ENCODE measurements at places on chromosomes 11 and 22.

DNA sequence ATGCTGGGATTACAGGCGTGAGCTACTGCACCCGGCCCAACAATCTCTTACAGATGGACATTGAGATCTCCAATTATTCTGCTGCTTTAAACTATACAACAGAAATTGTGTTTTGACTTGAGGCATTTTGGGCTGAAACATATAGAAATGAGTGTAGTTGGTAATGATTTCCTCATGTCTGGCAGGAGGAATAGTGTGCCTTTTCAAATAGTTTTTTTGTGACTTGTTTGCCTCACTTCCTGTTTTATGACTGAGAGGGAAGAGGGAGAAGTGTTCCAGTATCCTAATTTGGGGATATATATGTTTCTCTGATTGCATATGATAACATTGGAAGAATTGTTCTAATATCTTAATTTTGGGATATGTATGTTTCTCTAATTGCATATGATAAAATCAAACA, 40.2 kb downstream of the EP300 start:
- no peak for DNase-seq

- no peak for DNase-seq
These were observed 16.2 kb downstream of the C11orf24 start for GRCh38 chr11:68255526-68255925.

DNA sequence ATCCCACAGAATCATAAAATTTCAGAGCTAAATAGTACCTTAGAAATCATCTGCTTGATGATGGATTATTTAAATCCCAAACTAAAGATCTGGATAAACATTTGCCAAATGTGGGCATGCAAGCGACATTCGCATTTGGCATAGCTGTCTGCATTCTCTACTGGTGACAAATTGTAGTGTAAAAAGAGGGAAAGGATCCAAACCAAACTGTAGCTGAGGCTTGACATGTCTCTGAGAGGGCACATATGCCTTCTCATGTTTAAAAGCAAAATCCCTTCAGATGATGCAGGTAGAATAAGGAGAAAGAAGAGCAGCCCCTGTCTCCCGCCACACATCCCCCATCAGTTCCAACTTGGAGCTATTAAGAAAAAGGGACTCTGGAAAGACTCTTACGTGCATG, 257.5 kb upstream of the MTNR1B start:
- no peak for DNase-seq

DNA sequence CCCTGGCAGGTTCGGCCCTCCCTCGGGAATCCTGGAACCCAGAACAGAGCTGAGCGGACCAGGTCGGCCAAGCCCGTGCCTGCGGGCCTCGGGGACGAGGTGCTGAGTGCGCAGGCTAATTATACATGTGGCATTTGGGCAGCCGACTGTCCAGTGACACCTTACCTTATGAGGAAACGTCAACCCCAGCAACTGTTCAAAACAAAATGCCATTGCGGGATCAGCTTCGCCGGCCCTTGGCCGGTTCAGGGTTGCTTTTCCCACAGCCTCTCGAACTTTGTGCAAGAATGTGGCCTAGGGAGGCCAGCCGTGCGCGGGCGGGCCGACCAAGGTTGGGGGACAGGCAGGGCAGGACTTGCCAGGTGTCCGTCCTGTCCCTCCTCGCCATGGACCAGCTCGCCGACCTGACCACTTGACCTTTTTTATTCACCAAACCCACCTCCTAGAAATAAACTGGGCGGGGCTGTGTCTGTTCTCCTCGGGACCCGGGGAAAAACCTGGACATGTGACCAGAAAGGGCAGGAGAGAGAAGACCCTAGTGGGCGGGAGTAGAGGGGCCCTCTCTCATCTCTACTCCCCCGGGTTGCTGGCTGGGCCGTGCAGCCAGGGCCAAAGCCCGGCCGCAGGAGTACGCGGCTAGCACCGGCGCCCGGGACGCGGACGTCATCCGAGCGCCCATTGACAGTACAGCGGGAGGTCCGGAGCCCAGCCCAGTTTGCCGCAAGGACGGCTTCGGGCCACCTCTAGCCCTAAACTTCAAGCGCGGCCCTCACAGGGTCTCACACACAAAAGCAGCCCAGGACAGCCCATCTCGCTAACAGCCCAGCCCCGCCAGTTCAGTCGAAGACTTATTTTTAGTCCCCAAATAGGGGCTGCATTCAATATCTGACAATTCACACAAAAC, 134.3 kb upstream of the C11orf58 start:
- no peak for DNase-seq

GRCh38 chr11:61118004-61118403, 15.7 kb downstream of the CD5 start:
- DNase-seq, result no peak

- DNase-seq, result no peak
These were observed 86.9 kb upstream of the ANO3 start for GRCh38 chr11:26245046-26245445.

- peak; percentile 48 for DNase-seq
These were observed 2.4 kb downstream of the UCP2 start for GRCh38 chr11:73980001-73980961.

- DNase-seq, result no peak
These were observed 20.3 kb upstream of the SLN start for GRCh38 chr11:107731941-107732688.

DNA sequence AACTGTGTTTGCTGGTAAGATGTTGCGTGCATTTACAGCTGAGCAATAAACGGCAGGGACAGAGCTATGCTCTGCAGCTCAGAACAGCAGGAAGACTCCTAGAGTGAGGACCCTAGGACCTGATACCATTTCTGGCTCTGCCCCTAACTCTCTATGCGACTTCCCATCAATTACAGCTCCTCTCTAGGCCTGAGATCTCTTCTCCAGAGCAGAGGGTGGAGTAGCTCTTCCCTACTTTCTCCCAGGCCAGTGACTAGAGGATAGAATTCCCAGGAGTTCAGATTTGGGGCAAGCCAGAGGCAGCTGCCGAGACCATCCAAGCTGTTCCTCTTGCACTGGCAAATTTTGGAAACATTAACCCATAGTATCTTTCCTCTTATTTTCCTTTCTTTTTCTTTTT, 12.8 kb upstream of the SCGB1A1 start:
- DNase-seq, result no peak

- no peak for DNase-seq
These were observed 13.1 kb downstream of the MPPED1 start for GRCh38 chr22:43424666-43425630.

GRCh38 chr11:61327669-61328071, 5.2 kb downstream of the DDB1 start:
- DNase-seq, result no peak

DNA sequence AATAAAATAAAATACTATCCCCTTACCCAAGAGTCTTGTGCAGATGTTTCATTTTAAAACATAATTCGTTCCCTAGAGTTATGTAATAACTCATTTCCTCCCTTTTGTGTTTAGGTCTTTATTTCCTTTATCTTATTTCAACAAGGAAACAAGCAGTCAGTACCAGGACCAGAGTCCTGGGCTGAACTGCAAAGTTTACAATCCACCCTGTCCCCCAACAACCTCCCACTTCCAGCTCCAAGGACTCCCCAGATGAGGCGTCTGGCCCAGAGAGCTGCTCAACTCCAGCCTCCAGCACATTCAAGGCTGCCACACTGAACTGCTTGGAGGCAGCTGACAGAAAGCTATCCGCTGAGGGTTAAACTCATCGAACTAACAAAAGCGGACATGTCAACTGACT, 4.5 kb downstream of the POLDIP3 start:
- no peak for DNase-seq

DNA sequence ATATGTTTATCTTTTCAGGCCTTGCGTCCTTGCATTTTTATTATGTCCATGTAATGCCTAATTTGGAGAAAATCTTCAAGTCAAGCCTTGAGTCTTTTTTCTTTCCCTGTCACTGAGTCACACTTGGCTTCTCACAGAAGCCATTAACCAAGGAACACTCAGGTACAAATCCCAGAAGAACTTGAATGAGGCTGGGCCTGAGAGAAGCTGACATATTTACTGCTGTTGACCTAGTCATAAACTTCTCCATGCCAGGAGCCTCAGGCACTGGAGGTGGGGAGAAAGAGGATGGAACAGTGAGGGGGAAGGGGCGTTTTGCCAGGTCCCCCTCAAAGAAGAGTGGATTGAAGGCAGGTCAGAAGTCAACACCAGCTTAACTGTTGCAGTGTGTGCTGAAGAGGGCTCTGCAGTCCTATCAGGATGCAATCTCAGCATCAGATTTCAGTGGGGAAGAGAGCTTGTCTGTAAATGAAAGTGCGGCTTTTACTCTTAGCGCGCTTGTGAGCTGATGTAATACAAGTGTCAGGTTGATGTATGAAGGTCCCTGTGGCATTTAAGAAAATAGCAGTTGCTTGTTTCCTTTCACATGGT, 526.0 kb downstream of the ETS1 start:
- peak; percentile 45 for DNase-seq

DNA sequence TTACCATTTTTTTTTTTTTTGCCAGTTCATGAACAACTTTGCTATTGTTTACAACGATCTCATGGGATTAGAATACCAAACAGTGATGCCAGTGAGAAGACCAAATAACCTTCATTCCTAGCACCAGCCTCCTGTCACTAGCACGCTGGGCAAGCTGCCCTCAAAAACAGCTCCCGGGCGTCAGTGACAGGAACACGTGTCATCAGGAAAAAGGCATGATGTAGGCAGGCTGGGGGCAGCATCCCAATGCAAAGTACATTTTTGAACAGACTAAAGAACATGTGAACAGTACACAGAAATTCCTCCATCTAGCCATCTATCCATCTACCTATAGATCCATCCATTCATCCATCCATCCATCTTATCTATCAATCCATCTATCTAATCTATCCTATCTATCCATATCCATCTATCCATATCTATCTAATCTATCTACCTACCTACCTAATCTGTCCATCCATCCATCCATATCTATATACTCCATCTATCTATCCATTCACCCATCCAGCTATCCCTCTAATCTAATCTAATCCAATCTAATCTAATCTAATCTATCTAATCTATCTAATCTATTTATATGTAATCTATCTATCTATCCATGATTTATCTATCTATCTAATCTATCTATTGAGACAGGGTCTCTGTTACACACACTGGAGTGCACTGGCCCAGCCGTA, 378.5 kb downstream of the SHANK2 start:
- DNase-seq, result no peak

DNA sequence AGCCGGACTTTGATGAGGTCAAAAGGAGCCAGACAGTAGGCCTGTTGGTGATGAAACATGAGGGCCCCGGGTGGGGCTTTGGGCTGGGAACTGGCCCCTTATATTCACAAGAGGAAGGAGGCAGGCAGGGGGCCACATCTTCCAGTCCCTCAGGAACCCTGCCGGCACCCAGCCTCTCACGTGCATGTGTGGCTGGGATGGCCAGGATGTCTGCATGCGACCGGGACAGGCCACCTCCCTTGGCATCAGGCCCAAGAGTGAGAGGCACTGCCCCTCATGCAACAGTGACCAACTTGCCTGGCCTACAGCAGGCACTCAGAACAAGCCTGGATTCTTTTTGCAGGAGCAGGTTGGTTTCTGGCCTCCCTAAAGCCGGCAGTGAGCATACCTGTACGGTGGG, 5.4 kb downstream of the SLC25A45 start:
- DNase-seq, result no peak

DNA sequence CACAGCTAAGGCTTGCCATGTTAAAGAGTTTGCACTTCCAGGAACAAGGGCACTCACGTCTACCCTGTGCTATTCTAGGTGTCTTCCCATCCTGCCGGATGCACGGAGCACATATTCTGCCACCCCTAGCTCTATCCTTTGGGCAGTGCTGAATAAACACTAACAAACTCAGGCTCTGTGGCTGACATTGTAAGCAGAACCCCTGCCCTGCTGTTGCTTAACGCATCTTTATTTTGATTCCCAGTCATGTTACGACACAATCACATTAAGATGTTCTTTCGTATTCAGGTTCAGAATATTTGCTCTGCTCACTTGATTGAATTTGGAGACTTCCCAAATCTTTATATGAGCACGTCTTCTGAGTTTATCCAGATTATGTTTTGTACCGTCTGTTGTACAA, 3.7 kb upstream of the HDHD5 start:
- DNase-seq, result no peak

GRCh38 chr22:25970999-25971811, 198.1 kb upstream of the SEZ6L start:
- no peak for DNase-seq

GRCh38 chr22:19525116-19525660, 978 bp upstream of the CLDN5 start:
- no peak for DNase-seq

DNA sequence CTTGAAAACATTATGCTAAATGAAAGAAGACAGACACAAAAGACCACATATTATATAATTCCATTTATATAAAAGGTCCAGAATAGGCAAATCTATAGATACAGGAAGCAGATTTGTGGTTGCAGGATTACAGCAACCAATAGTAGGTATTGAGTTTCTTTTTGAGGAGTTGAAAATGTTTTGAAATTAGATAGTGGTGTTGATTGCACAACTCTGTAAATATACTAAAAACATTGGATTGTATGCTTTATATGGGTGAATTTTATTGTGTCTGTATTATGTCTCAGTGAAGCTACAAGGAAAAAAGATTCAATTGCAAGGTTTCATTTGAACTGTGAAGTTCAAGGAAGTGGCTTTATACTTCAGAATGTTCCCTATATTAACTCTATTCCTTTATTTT, 3.0 kb upstream of the RRAS2 start:
- DNase-seq, result no peak

- no peak for DNase-seq
These were observed 487.3 kb downstream of the BRD1 start for GRCh38 chr22:49340406-49340805.

- DNase-seq, result no peak
These were observed 746.1 kb downstream of the NTM start for GRCh38 chr11:132116516-132116915.

DNA sequence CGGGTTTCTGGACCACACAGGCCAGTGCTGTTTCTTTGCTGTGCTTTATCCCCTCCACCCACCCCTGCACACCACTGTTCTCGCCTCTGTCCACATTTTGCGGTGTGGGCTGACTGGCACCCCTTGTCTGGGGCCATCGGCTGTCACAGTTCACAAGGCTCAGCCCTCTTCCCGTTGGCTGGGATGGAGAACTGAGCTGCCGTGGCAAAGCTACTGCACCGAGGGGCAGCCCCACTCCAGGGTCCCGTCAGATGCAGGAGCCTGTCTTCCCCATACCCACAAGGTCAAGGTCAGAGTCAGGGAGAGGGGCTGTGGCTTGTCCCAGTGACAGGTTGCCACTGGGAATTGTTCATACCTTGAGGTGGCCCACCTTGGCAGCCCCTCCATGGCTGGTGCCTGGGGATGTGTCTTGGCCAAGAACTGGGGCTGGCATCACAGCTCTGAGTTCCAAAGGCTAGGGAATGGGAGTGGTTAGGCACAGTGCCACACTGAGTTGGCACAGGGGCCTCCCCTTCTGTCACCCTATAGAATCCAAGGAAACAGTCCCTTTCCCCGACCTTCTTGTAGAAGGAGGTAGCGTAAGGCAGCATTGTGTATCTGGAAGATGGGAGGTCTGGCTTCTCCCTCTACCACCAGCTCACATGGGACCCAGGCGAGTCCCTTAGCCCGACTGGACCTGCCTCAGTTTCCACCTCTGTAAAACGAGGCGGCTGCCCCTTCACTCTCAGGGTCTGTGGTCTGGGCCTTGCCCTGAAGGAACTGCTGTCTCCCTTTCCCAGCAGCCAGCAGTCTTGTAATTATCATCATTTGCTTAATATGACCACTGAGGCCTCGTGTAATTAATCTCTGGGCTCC, 3.4 kb downstream of the GRK2 start:
- DNase-seq, result no peak

All from renal cortex interstitium (tissue), 15 donors.